ENCODE measurements at places on chromosomes 16 and 17.

GRCh38 chr17:53896047-53896446 lies 73.3 kb downstream of the KIF2B start:
- DNase-seq = no peak

- DNase-seq = no peak
These were observed 38.0 kb downstream of the HEATR3 start for GRCh38 chr16:50103764-50104163.

DNA sequence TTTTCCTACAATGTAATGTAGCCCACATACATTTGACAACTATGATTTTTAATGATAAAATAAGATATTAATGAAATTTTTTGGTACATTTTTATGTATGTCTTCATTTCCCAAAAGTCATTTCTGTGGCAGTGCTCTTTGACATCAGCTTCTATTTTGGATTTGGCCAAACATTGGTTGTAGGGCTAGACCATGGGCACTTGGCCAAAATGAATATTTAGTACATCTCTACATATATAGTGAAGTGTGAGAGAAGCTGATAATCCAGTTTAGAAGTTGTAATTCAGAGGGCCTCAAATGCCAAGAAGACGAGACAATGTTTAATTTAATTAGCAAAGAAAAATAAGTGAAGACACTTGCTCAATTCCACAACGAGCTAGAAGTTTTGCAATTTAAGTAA lies 724.9 kb upstream of the SOX9 start:
- DNase-seq = no peak

DNA sequence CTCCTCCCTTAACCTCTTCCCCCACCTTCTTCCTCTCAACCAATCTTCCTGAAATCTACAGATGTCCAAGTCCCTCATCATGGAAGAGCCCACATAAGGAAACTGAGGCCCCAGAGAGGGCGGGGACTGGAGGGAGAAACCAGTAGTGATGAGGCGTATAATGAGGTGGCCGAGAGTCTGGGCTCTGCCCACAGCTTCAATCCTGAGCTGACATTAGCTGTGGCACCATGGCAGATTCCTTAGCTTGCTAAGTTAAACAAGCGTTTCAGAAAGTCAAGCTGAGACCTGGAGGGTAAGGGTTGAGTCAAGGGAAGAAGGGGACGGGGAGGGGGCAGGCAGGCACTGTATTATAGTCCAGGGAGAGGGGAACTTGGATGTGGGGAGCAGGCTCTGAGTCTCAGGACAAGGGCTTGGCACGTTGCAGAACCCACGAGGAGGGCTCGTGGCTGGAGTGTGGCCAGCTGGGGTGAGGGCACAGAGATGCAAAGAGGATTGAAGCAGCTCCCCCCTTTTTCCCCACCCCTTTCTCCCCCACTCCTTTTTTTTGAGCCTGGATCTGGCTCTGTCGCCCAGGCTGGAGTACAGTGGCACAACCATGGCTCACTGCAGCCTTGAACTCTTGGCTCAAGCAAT lies 13.3 kb downstream of the ARHGAP23 start:
- no peak for DNase-seq

DNA sequence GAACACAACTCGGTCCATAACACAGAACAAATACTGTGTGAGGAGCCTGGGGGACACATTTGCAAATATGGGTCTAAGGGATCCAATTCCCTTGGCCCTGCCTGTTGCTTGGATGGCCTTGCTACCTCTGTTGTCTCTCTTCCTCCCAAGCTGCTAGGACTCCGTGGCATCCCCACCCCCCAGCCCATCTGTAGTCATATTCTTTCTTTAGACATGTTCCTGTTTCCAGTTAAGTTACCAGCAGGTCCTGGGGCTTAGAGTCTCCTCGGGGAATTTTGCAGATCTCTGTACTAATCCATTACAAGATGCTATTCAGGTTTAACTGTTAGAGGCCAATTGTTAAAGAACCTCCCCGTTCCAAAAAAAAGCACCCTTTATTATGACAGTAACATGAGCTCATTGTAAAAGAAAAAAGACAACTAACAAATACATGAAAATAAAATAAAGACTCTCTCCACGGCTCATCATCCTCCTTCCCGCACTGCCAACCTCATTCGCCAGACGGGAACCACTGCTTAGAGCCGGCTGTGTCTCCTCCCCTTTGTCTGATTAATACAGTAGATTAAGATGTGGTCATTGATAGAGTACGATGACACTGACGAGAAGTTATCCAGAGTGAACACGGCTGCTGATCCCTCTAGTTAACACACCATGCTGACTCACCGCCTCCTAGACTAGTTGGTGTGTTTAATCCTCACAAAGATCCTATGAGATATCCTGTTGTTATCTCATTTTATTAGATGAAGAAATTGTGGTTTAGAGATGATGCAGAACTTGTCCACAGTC lies 22.2 kb downstream of the HS3ST4 start:
- no peak for DNase-seq

DNA sequence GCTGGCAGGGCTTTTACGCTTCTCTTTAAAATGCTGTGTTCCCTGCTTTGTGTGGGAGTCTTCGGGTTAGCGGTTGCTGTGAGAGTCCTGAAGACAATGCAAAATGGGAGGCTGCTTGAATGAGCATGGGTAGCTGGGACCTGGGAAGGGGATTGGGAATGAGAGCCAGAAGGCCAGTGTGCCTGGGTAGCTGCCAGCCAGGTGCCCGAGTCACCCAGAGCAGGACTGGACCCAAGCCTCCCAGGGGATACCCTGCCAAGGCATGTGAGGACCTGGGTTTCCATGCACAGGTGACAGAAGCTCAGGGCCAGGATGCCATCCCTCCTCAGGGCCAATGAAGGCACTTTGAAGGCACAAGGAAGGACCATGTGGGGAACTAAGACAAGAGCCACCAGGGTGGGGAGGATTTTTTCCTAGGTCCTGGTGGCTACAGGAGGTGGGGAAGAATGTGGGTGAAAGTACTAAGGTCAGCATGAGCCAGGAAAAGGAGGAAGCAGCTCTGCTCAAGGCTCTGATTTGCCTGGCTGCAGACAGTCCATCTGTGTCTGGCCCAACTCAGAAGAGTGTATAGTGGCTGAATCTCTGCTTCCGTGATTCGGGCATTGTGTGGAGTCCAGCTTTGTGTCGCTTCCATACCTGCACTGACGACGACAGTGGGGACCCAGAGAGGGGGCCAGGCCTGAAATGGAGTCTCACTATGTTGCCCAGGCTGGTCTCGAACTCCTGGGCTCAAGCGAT lies 20.5 kb downstream of the TMEM94 start:
- DNase-seq = no peak

GRCh38 chr17:8542599-8543502 lies 87.7 kb downstream of the MYH10 start:
- peak; percentile 44 for DNase-seq

GRCh38 chr16:23962001-23962400 lies 126.2 kb downstream of the PRKCB start:
- DNase-seq = no peak

- no peak for DNase-seq
These were observed 44.8 kb downstream of the CPPED1 start for GRCh38 chr16:12758670-12759558.

DNA sequence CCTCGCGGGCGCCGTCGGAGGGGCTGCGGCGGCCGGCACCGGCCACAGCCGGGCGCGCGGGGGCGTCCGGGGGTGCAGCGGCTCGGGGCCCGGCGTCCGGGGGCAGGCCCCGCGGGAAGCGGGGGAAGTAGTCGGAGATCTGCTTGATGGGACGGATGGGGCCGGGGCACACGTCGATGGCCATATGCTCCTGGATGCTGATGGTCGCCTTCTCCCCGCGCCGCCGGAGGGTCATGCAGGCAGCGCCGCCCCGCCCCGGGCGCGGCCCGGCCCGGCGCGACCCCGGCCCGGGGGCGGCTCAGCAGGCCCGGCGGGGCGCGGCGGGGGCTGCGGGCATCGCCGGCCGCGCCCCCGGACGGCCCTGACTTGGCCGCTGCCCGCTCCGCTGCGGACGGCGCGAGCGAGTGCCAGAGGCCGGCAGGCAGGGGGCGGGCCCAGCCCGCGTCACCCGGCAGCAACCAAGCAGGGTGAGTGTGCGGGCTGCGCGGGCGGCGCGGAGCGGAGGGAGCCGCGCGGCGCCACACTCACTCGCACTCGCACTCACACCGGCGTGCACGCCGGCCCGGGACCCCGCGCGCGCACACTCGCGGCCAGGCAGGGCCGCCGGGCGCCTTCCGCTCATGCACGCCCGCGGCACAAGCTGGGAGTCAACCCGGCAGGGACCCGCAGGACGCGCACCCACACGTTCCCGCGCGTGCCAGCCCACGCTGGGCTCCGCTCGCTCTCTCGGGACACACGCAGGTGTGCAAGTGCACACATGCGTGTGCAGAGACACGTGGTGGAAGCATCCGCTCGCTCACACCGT lies at the start of gene DOC2B:
Gene DOC2B, minus strand, starts transcription at position 406 of the 805 bp plus-strand sequence. Its CDS starts 171 bp downstream, at position 235.
- peak; percentile 65 for DNase-seq

DNA sequence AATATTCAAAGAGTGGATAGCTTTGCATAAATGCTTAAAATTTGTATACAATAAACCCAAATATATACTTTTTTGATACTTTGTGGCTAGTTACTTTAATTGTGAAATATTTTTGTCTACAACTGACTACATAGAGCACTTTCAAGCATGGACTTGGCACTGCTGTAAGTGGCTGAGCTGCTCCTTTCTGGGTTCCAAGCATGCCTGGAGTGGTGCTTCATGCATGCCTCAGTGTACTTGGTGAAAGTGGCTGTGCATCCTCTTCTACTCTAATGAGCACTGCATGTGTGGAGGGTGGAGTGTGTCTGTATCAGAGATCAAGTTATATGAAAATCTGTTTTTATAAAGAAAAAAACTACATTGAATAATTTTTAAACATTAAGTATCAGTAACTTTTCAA lies 94.1 kb downstream of the OMG start:
- DNase-seq = no peak

DNA sequence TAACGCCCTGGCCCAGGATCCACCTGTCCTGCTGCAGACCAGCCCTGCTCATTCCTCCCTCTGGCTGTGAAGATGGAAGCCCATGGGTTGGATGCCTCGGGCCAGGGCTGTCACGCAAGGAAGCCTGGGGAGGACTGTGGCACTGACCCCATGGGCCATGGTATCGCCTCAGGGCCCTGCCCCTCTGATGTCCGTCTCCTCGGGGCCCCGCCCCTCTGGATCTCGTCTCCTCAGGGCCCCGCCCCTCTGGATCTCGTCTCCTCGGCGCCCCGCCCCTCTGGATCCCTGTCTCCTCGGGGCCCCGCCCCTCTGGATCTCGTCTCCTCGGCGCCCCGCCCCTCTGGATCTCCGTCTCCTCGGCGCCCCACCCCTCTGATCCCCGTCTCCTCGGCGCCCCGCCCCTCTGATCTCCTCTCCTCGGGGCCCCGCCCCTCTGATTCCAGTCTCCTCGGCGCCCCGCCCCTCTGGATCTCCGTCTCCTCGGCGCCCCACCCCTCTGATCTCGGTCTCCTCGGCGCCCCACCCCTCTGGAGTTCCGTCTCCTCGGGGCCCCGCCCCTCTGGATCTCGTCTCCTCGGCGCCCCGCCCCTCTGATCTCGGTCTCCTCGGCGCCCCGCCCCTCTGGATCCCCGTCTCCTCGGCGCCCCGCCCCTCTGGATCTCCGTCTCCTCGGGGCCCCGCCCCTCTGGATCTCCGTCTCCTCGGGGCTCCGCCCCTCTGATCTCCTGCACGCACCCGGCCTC lies 24.0 kb downstream of the METRNL start:
- peak; percentile 83 for DNase-seq

- peak; percentile 45 for DNase-seq
These were observed 6.0 kb downstream of the VASN start for GRCh38 chr16:4377573-4378154.

DNA sequence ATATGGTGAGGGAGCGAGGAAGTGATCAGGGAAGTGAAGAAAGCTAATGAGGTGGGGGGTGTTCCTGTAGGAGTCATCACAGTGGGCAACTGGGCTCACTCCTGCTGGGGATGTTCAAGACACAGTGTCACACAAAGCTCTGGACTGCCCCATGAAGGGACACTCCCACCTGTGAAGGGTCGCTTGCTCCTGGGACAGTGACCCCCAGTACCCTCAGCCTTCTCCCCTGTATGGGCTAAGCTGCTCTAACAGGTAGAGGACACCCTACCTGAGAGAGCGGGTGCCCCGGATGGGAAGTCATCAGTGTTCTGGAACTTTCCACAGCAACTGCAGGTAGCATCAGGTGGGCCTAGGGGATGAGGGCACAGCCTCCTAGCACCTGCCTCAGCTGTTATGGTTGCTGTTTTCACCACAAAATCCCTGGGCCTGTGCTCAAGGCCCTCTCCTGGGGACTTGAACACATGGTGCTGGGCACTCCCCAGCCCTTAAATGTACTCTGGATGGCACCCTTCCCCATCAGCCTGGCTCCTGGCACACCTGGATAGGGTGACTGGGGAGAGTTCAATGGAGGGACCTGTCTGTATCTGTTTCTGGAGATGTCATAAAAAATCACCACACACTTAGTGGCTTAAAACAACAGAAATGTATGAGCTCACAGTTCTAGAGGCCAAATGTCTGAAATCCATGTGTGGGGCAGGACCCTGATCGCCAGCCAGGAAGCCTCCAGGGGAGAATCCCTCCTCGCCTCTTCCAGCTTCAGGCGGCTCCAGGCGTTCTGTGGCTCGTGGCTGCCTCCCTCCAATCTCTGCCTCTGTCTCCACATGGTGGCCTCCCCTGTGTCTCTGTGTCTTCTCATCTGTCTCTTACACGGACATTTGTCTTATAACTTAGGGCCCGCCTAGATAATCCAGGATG lies 104.0 kb upstream of the CDH5 start:
- DNase-seq = no peak

- no peak for DNase-seq
These were observed 8.7 kb upstream of the ZNF469 start for GRCh38 chr16:88373927-88374492.

Measured in body of pancreas (tissue), 4 donors.